ENCODE measurements at places on chromosomes 16 and 17.

- DNase-seq, result peak; percentile 90
Measured at GRCh38 chr17:43900183-43900857, 7.0 kb downstream of the MPP2 start.

DNA sequence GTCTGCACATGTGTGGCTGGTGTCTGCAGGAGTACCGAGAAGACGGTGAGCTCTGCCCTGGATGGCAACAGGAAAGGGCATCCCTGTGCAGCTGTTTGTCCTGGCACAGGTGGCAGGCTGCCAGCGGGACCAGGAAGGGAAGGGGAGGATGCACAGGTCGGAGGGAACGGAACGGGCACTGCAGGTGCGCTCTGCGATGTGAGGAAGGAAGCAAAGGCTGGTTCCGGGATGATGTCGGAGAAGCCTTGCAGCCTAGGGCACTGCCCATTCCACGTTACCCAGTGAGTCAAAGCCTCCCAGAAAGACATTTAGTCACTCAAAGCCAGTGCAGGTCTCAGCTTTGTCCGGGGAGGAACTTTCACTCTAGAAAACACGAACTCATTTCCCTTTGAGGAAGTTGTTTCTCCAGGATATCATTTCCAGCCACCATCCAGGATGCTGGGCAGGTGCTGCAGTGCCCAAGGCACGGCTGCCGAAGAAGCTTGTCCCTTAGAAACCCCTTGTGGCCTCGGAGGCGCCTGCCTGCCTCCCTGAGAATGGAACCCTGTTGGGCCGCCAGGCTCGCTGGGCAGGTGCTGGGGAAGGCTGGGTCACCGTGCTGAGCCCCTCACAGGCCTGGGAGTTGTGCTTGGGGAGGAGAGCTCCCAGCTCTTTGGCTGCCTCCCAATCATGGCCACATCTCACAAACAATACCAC lies 4.5 kb upstream of the TMEM235 start:
- no peak for DNase-seq

- DNase-seq, result no peak
Measured at GRCh38 chr17:39122991-39123390, 28.4 kb downstream of the PLXDC1 start.

- DNase-seq, result no peak
Measured at GRCh38 chr17:36813957-36814563, 123.2 kb upstream of the LHX1 start.

- DNase-seq, result no peak
Measured at GRCh38 chr17:17513626-17514025, 17.4 kb upstream of the RASD1 start.

DNA sequence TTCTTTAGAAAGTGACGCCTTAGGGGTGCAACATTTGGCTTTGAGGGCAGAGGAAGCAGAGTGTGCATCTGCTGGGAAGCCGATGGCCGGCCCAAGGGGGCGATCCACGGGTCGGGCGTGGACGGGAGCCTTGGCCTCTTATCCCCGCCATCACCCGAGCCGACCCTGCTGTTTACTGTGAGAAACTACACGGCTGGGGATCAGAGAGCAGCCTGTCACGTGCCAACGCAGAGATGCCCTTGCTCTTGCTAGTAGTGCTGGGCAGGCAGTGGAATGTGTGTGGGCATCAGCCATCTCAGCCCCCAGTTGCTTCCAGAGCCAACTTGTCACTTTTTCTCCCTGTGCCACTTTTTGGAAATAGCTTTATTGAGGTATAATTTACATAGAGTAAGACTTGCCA lies 26.7 kb upstream of the ITGB4 start:
- DNase-seq, result no peak

- no peak for DNase-seq
Measured at GRCh38 chr17:4201226-4201625, 58.2 kb downstream of the CYB5D2 start.

DNA sequence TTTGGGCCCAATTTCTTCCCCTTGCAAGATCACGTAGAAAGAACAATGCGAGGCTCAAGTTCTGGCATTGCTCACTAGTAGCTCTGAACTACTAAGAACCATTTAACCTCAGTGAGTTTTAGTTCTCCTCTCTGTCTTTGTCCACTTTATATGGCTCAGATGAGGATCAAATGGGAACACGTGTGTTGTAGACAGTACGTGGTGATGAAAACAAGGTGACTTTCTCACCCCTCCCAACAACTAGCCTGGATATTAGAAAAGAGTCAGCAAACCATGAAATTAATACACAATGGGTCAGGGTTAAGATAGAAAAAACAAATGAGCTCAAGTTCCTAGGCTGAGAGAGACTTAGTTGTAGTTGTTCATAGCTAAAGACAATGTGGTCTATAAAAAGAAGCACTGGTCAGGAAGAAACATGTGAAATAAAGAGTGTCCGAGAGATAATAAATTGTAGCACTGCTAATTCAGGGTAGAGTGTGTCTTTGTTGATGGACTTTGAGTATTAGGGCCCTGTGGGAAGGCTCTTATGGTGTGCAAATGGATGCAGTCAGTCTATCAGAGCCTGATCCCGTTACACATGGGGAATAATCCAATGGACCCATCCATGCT lies 417.0 kb downstream of the HAPSTR1 start:
- DNase-seq, result no peak

DNA sequence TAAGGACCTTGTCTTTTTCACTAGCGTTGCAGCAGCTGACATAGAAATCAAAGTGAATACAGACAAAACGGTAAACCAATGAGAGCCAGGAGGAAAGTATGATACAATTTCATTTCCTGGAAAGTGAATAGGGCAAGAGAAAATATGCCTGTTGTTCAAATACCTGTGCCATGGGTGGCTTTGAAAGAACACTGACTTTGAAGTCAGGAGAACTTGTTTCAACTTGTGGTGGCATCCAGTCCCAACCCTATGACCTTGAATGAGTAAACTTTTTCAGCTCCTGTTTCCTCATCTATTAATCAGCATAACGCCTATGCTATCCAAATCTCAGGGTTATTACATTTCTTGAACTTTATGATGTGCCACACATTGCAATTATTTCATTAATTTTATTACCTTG lies 173.7 kb upstream of the HS3ST3A1 start:
- DNase-seq, result no peak

DNA sequence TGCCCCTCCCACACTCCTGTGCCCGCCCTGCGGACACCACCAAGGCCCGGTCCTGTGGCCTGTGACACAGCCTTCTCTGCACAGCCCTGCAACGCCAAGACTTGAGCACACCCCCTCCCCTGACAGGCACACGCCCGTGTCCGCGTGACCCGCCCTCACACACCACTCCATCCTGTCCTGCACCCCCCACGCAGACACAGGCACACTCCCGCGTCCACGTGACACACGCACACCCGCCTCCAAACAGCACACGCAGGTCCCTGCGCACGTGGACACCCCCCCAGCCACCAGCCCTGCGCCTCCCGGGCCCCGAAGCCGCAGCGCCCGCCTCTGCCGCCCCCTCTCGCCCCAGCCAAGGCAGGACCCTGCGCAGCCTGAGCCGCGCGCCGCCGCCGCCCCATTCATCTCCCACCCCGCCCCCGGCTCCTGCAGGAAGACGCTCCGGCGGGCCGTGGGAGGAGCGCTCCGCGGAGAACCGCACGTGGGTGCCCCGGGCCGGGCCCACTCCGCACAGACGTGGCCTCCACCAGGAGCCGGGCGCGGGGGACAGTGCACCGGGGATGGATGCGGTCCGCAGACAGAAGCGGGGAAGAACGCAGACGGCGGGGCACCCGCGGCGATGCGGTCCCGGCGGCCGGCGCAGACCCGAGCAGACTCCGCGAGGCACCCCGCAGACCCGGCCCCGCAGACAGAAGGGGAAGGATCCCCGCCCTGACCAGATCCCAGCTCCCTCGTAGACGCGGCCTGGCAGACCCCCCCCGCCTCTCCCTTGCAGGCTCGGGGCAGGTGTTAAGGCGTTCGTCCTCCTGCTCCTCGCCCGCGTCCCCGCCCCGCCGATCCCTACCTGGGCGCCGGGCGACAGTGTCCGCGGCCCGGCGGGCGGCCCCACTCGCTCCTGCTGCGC lies 506 bp downstream of the CAMKK1 start:
- no peak for DNase-seq

DNA sequence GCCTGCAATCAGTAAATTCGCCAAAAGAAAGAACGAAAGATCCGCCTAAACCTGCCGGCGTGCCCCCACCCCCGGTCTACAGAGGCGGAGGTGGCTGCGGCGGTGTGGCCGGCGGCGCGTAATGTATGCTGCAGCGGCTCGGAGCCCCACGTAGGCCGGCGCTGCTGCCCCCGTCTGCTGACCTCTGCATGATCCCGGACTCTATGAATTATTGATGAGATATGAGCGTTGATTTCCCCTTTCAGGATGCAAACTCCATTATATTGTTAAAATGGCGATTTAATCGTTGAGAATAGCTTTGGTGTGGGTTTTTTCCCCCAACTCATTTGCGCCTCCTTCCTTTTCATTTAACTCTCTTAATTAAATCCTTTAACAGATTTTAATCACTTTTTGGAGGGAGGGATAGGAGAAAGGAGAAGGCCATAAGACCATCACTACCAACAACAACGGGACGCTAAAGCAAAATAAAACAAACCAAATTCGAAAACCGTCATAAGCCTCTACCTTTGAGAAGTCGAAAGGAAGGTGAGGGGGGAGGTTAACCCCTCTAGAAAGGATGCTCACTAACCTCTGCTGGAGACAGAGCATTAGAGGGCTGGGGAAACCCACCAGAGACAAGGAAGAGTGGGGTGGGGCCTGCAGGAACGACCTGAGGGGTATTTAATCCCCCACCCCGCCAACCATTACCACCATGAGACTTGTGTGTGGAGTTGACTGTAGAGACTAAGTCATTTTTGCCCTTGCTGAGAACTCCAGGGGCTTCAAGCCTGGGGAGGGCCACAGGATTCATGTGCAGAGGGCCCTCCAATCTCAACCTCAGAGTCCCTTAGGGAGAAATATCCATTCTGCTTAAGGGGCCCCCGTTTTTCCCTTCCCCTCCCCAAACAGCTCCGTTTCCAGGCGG lies 3.4 kb downstream of the HOXB3 start:
- peak; percentile 58 for DNase-seq

DNA sequence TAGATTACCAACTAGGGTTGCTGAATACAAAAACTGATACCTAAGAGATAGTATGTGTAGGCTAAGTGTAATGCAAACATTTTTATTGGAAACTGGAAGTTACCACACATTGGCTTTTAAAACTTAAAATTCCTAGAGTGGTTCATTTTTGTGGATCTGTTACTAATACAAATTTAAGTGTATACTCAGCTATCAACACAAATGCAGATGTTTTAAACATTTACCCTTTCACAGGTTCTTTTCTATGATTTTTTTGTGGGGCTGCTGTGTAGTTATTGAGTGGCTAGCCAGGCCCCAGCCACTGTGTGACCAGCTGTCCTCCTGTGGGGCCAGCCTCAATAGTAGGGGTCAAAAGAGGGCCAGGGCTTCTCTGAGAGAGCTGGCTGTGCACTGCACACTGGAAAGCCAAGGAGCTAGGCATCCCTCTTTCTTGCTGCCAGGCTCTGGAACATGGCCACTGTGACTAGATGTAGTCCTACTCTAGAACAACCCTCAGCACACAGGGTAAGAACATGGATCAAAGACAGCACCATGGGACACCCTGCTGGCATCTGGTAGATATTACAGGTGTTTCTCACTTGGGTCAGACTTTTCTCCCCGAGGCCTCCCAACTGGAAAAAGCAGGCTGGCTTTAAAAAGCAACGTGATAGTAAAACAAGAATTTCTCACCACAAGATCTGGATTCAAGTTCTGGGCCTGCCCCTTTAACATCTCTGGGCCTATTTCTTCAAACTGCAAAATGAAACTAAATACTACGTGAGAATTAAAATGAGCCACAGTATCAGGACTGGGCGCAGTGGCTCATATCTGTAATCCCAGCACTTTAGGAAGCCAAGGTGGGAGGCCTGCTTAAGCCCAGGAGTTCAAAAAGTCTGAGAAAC lies 7.3 kb upstream of the VEZF1 start:
- no peak for DNase-seq

DNA sequence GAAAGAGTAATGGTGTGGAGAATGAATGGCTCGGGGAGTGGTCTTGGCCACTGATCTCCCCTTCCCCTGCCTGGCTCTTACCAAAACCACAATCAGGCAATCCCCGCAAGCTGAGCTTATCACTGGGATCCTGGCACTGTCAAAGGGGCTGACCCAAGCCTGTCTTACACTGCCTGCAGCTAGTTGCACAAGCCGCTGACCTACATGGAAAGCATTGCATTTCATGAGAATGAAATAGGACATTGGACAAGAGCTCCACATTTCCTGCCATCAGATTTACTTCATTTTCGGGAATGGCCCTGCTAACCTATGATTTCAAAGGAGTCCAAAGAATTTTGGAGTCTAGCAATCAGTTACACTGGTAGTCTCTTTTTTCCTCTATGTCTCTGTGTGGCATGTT lies 146.4 kb downstream of the PCTP start:
- DNase-seq, result no peak

DNA sequence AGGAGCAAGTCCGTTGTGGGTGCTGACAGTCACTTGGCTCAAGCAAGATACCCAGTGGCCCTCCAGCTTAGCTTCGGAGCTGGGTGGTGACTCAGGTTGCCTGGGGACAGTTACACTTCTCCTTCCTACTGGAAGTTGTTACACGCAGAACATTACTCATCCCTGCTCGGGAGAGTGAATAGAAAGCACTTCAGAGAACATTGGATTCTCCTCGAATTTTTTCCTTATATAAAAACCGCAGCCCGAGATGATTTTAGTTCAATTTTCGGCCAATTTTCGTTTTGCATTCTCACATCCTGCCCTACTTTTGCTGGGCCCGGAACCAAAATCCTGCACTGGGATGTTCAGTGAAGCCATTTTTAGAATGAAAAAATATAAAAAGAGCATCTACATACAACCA lies 99.7 kb downstream of the ELAC2 start:
- no peak for DNase-seq

- DNase-seq, result no peak
Measured at GRCh38 chr17:79065105-79065670, 9.4 kb upstream of the ENGASE start.

GRCh38 chr16:13098536-13098935 lies 197.1 kb downstream of the SHISA9 start:
- DNase-seq, result no peak

DNA sequence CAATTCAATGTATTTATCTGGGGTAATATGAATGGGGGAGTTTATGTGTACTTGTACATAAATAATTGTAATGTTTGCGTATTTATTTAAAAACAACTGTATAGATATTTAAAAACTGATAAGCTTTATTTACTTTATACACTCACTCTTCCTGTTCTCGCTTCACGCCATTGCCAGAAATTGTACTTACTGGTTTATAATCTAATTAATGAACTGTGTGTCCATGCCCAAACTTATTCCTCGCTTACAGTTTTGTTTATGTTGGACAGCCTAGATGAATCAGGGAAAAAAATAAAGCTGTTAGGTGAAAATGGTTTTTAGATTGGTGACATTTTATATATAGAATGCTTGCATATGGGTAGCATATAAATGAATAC lies 30.8 kb downstream of the AATF start:
- DNase-seq, result no peak

All from GM12892 (cell line).